ENCODE measurements at places on chromosomes 5 and 9.

- no peak for DNase-seq
Observed at GRCh38 chr5:172235827-172236736, 42.1 kb downstream of the EFCAB9 start.

GRCh38 chr5:145105384-145105783 lies 729.8 kb downstream of the PRELID2 start:
- no peak for DNase-seq

- DNase-seq = no peak
Observed at GRCh38 chr9:61665330-61665751, 475.5 kb downstream of the SPATA31A7 start.

DNA sequence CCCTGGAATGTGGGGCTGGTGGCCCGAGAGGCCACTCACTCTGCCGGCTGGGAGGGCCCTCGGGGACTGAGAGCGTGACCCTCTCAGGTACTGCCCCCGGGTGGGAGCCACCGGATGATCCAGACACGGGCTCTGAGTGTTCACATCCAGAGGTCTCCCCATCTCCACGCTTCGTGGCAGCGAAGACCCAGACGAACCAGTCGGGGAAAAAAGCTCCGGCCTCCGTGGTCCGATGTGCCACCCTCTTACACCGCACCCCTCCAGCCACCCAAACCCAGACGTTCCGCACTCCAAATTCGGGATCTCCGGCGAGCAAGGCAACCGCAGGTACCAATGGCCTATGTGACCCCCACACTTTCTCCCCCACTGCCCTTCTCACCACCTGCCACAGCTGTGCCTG lies 49.5 kb downstream of the AMBP start:
- DNase-seq = no peak

DNA sequence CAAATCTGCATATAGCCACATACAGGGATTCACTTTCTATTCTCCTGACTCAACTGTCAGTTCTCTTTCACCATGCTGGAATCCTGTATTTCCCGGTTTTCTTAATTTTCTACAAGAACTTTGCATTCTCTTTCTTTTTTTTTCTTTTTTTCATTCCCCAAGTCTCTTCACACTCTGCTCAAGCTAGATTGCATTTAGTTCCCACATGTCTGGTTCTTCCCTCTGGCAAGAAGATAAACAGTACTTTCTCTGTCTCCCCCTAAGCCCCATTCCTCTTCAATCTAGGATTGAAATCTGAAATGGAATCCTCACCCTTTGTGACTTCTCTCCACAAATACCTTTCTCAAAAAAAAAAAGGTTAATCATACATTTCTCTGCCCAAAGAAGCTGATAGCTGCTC lies 64.2 kb upstream of the SLC12A2 start:
- no peak for DNase-seq

GRCh38 chr5:151427258-151427657 lies 20.1 kb upstream of the SLC36A1 start:
- no peak for DNase-seq

DNA sequence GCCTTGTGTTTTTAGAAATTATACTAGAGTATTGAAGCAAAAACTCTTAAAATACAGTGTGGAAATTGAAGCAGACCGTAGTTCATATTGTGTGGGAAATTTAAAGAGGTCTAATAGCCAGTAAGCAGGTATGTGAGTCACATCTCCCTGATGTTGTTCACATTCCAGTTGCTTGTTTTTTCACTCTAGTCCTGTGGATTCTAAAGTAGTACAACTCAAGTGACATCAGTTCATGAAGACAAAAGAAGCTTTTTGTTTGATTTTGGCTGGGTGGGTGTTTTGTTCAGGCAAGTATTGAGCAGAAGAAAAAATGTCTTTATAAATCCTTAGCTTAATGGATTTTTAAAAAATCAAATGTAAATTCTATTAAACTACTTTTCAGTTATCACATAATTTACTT lies 216.2 kb downstream of the MAN2A1 start:
- DNase-seq = peak; percentile 43

- DNase-seq = no peak
Observed at GRCh38 chr5:159227452-159227851, 18.1 kb upstream of the RNF145 start.

DNA sequence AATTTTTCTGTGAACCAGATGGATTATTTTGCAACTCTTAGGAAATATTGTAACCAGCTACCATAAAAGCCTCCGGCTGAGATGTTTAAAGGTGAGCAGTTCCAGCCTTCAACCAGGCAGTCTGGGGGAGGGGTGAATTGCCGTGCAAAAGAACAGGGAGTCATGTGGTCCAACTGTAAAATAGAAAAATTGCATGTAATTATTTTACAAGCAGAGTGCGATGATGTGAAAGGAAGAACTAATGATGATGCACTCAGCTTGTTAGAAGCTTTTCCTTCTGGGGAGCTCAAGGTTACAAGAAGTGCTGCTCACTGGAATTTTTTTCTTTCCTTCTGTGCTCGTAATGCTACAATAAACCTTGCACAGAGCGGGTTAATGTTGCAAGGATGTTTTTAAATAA lies 188.7 kb upstream of the ITGA1 start:
- DNase-seq = no peak

DNA sequence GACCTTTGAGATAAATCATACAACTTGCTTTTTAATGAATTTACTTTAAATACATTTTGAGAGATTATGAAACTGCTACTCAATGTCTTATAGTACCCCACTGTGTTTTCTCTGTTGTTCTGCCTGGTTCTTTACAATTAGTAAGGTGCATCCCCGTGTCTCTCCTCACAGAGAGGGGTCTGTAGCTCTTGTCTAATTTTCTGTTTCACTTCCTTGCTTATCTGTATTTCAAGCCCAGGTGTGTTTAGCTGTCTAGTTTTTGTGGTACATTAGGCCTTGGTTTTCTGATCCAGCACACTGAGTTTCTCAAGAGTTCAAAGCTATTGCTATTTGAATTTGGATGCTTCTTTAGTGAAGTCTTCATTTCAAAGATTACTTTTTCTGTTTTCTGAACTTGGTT lies 105.1 kb downstream of the MAST4 start:
- DNase-seq = no peak

- no peak for DNase-seq
Observed at GRCh38 chr5:80928073-80928472, 32.1 kb upstream of the RASGRF2 start.

- DNase-seq = no peak
Observed at GRCh38 chr9:19564396-19565061, 155.7 kb downstream of the ACER2 start.

DNA sequence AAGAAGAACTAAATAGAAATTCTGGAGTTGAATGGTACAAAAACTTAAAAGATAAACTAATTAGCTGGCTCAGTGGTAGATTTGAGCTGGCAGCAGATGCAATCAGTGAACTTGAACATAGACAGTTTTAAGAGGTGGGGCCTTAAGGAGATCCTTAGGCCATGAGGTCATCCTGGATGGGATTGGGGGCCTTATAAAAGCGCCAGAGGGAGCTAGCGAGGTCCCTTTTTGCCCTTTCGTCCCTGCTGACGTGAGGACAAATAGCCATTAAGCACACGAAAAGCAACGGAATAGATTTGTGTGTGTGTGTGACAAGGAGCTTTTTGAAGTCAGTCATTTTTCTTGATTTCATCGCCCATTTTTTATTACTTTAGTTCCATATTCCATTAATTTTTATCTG lies 83.3 kb downstream of the ZNF354C start:
- DNase-seq = no peak

DNA sequence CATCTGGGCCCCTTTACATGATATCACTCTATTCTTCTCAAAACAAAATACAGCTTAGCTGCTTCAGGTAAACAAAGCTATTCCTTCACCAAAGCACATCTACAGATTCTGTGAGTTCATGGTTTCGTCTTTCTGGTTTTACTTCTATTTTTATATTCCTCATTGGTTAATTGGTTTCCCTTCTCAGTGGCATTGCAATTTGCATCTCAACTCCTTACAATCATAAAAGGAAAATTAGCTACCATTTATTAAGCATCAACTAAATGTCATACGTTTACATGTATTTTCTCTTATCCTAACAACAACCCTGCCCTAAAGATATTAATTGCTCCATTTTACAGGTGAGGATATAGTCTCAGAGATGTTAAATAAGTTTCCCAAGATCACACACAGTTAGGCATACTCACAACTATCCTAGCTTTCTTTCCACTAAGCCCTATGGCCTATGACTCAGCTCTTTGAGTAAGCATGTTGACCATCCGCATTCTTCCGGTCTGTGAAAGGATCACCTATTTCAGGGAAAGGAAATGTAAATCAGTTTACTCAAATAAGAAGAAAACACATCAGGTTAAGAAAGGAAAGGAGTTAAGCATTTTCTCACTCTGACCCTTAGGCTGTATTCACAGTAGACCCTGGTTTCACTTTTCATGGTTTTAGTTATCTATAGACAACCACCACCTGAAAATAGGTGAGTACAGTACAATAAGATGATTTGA lies 146.1 kb downstream of the CAAP1 start:
- DNase-seq = peak; percentile 26

- DNase-seq = peak; percentile 17
Observed at GRCh38 chr5:112885001-112885400, 23.9 kb downstream of the SRP19 start.

DNA sequence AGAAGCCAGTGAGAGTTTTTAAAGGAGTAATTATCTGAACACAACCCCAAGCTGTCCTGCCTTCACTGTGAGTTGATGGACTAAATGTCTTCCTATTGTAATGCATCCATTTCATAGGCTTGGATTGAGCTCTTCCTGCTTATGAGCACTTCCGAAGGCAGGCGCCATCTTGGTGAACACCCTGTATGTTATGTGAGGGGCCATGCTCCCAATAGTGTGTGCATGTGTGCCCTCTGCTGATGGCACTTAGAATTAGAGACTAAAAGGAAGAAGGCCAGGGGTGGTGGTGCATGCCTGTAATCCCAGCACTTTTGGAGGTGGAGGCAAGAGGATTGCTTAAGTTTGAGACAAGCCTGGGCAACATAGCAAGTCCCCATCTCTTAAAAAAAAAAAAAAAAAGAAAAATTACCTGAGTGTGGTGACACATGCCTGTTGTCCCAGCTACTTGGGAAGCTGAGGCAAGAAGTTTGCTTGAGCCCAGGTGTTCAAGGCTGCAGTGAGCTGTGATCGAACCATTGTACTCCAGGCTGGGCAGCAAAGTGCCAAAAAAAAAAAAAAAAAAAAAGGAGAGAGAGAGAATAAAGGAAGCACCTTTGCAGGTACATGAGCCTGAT lies 65.0 kb downstream of the C9orf152 start:
- no peak for DNase-seq

- DNase-seq = no peak
Observed at GRCh38 chr9:108441251-108441650, 414.5 kb downstream of the ACTL7B start.

DNA sequence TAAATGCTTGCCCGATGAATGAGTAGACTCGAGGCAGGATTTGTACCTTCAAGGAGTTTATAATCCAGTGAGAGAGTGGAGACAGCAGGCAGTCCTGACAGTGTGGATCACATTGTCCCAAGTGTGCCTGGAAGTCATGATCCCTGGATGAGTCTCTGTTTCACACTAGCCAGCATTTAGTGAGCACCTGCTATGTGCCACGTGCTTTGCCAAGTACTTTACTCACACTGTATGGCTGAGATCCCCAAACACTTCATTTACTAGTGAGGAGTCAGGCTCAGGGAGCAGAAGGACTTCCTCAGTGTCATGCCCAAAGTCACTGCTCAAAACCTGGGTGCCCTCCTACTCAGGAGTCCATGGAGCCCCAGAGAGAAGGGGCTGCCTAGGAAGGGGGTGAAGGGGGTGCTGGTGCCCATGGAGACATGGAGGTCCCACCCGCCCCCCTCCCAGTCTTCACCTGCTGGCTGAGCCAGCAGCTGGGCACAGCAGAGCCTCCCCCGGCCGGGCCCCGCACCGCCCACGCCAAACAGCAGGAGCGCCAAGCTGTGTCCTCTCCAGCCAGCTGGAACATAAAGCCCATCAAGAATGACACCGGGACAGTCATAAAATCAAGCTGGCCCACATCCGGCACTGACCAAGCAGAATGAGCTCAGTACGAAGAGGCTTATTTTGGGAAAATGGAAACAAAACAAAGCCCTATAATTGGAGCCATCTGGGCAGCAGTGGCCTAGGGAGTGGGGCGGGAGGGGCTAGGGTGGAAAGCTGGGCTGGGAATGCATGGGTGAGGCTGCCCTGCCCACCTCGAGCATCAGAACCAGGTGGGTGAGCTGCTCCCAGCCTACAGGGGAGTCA lies 10.6 kb downstream of the LAMC3 start:
- no peak for DNase-seq

DNA sequence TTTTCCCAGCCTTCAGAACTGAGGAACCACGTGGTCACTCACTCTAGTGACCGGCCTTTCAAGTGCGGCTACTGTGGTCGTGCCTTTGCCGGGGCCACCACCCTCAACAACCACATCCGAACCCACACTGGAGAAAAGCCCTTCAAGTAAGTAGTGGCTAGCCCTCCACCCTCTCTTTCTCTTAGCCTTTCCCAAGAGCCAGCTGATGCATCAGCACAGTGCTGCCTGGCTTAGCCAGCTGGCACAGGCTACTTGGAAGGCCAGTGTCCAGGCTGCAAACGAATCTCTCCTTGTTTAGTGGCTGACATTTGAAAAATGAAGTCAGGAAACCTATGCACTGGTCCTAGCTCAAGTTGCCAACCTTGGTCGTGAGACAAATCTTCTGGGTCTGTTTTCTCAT lies 91.1 kb downstream of the PRDM6 start:
- DNase-seq = no peak

GRCh38 chr9:93916358-93916757 lies 38.8 kb downstream of the BARX1 start:
- DNase-seq = no peak

GRCh38 chr9:38687389-38687842 lies 32.5 kb downstream of the FAM240B start:
- DNase-seq = peak; percentile 54

DNA sequence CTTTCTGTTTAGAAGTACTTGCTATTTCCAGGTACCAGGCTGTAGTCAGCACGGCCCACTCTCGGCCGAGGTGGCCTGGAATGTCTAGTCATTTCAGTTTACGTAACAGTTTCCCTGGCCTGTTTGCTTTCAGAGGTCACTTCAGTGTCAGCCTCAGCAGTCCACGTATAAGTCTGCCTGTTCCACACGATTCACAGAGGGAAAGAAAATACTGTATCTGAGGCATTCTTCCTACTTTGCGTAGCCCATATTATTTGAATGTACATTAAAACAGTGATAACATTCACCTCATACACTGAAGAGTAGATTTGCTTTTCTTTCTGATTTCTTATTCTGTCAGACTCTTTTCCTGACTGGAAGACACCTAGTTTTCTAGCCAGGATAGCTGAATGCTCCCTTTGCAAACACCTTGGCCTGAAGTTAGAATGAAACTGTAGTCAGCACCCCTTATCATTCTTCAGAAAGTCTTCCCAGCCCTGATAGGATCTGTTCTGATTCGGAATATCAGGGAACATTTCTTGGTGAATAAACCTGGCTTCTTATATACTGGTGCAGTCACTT lies 140.9 kb downstream of the AOPEP start:
- peak; percentile 97 for DNase-seq

GRCh38 chr5:164972973-164973372 lies 1467.6 kb downstream of the MAT2B start:
- DNase-seq = no peak

- no peak for DNase-seq
Observed at GRCh38 chr9:7984692-7985091, 185.1 kb upstream of the DMAC1 start.

All from retinal pigment epithelial cell (primary cell).